Brain (organoid and tissue), 16 donors: ENCODE measurements at places on chromosomes 13 and 19.

DNA sequence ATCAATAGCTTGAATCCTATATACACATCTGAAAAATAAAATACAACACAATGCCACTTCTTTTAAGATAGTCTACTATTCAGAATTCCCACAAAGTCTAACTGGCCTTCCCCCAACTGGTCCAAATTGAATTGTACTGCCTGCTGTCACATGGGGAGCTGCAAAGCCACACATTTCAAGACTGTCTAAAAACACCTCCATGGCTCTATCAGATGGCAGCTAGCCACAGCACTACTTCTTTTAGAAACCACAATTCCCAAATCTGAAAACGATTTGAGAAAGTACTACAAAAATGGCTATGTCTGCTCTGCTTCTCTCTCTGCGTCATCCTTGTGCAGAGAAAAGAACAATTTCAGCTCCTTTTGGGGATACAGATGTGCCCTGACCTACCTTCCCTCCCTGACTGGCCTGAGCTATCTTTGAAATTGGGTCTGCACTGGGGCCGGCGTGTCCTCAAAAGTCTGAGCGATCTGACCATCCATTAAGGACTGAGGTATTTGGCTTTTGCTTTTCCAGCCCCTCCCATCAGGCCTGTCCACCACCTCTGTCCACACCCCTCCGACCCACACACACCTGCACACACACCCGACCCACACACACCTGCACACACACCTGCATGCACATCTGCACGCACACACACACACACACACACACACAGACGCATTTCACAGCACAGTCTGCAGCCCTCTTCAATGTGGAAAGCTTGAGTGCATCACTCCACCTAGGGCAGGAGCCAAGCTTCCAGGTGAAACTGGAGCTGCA, 68.6 kb upstream of the IPO5 start:
- DNase-seq: peak; percentile 89

DNA sequence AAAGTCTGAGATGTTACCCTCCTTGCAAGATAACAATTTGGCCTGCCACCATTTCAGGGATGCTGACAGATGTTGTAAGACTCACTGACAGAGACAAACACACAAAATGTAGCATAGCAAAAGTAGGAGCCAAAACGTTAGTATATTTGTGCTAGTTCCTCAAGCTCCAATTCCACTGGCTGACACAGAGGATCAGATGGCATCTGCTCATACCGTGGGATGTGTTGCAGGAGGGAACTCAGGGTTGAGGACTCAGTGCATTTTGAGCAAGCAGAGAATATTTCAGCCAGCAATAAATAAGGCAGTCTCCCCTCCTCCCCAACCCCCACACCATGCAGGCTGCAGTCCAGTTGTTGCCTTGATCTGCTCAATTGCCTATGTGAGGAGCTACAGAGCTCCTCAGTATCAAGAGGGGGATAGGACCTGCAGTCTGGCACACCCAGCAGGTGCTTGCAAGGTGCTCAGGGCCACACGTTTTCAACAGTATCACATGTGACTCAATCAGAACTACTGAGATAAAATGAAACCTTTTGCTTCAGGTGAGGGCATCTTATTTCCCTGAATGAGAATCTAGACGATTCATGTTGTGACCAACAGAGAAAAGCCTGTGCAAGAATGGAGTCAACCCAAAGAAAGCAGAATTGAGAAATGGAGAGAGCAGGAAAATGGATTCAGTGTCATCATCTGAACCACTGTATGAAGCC, 23.6 kb upstream of the LRCH1 start:
- no peak for DNase-seq

GRCh38 chr19:43692877-43693276, 22.9 kb upstream of the PLAUR start:
- DNase-seq: no peak

DNA sequence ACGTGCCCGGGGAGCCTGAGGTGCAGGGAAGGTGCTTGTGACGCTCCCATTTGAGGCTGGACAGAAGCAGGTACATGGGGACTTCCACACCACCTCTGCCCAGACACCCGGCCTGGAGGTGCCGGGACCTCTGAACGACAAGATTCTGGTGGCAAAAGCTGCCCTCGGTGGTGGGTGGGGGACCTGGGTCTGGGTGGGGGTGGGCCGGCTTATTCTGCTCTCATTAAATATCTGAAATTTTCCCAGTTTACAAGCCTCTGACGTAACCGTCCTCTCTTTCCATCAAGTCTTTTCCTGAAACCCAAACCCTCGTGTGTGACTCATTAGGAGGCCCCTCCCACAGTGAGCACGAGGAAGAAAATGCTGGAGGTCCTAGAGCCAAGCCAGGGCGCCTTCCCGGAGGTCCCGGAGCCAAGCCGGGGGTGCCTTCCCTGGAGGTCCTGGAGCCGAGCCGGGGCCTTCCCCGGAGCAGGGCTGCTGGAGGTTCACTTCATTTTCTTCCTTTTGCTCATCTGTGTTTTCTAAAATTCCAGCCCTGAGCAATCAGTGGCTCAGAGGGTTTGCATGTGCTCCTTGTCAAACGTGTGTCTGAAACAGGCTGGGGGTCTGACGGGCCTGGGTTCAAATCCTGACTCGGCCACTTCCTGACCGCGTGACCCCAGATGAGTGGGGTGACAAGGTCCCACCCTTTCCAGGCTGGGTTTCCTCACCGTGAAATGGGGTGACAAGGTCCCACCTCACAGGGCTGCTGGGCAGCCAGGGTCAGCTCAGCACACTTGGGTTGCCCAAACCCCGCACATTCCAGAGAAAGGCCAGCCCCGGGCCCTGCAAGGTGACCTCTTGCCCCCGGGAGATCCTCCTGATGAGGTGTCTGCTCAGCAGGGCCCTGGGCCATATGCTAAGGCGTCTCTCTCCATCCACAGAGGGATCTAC, 10.0 kb downstream of the CFD start:
- DNase-seq: no peak

GRCh38 chr13:21465710-21466160, 6.6 kb upstream of the ZDHHC20 start:
- DNase-seq: no peak

GRCh38 chr19:41734585-41734984, 20.7 kb upstream of the CEACAM6 start:
- no peak for DNase-seq

- DNase-seq: no peak
Observed at GRCh38 chr19:12865746-12866415, 15.4 kb downstream of the DNASE2 start.
